Epithelial cell of proximal tubule (primary cell): ENCODE measurements at places on chromosomes 1 and 21.

DNA sequence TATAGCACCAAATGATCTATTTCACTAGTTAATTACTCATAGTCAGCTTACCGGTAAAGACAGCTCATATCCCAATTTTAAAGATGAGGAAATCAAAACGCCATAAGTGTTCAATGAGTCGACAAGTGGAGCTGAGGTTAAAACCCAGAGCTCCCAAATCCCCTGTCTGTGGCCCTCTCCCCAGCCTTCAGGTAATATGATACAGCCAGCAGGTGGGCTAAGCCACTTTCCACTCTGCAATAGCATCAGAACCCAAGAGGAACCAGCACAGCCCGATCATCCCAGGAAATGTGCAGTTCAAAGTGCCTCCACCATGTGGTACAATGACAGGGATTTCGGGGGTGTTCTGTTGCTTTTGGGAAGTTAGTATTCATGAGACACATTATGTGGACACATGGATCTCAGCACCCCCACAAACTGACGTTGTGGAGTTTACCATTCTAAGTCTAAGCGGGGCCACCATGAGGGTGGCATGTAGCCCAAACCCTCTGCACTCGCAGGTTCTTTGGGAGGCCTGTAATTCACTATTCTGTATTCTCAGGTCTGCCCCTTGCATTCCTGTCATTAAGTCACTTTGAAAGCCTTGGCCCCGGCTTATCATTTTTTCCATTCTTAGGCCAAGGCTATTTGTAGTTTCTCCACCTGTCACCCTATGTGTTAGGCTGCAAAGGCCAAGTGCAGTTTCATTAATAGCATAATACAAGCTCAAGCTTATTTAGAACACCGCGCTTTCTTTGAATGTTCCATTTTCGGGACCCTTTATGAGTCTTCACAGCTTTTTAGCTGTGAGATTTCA is 26.3 kb upstream of the ACTN2 start:
- no peak for DNase-seq

DNA sequence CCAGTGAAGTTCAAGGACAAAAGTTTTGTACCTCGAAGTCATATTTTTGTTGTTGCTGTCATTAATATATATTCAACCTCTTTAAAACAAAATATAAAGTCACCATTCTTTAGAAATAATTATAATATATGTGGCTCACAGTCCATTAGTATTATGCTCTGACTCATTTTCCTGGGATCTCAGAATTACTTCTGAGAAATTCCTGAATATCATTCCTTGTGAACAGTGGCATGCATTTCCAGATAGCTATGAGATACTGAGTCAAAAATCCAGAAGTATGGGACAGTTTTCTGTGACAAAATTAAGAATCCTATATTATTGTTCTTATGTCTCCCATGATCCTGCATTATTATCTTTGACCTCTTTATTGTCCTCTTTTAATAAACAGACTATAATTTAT is 13.8 kb upstream of the RGS21 start:
- DNase-seq = no peak

GRCh38 chr1:243253211-243253925 is 1.7 kb downstream of the CEP170 start:
- DNase-seq = no peak

DNA sequence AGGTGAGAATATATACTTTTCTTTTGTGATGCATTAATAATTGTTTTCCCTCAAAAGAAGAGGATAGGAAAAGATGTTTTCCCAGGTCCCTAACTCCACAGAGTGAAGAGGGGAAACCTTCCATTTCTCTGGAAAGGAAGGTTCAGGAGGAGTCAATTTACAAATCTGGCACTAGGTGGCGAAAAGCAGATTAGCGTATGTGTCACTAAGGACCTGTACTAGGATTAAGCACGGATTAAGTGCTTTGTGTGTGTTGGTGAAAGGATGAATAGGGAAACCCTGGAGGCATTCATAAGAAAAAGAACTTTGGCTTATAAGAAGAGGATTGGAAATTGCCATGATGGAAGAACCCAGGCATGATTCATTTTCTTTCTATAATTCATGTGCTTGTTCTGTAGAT is 410.1 kb upstream of the PLXNA2 start:
- no peak for DNase-seq

DNA sequence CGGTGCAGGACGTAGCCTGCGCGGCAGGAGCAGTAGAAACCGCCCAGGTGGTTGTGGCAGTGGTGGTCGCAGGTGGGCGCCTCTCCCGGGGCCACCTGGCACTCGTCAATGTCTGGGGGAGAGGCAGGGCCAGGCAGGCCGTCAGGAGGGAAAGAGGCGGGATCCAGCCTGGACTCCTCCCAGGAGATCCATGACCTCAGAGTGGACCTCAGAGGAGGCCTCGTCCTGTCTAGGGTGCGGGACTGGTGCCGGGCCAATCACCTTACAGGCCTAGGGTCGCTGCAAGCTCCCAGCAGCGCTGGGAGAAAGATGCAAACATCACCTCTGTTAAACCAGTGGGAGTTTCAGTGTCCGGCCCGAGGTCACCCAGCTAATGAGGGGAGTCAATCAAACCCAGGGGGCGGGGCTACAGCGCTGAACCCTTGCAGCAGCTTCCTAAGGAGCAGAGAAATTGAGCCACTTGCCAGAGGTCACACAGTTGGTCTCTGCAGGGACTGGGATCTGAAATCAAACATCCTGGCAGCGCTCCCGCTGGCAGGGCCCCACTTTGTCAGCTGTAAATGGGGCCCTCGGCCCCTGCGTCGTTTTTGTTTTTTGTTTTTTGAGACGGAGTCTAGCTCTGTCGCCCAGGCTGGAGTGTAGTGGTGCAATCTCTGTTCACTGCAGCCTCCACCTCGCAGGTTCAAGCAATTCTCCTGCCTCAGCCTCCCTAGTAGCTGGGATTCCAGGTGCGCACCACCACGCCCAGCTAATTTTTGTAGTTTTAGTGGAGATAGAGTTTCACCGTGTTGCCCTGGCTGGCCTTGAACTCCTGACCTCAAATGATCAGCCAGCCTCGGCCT is 1.4 kb downstream of the MASP2 start:
- no peak for DNase-seq

- no peak for DNase-seq
These were observed 2.2 kb downstream of the PAQR6 start for GRCh38 chr1:156245451-156246232.

DNA sequence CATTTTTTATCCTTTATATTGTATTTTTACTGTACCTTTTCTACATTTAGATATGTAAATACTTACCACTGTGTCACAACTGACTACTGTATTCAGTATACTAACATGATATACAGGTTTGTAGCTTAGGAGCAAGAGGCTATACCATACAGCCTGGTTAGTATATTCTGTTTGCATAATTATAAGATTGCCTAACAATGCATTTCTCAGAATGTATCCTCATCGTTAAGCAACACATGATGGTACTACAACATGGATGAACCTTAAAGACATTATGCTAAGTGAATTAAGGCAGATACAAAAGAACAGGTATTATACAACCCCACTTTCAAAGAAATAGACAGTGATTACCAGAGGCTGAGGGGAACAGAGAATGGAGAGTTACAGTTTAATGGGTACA is 62.7 kb downstream of the RUSC1 start:
- no peak for DNase-seq

DNA sequence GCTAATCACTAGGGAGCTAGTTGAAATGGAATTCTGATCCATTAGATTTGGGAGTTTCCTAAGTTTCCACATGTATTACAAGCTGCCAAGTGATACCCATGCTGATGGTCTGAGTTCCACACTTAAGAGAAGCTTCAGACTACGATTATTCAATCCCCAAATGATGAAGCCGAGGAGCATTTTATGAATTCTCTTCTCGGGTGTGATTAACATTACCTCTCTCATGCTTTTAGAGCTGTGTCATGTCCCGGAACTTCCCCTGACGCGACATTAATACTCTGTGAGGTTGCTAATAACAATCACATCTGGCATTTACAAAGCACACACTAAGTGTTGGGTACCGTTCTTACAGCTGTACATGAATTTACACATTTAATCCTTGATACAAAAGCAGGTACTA is 63.0 kb downstream of the KCNJ15 start:
- DNase-seq = no peak

DNA sequence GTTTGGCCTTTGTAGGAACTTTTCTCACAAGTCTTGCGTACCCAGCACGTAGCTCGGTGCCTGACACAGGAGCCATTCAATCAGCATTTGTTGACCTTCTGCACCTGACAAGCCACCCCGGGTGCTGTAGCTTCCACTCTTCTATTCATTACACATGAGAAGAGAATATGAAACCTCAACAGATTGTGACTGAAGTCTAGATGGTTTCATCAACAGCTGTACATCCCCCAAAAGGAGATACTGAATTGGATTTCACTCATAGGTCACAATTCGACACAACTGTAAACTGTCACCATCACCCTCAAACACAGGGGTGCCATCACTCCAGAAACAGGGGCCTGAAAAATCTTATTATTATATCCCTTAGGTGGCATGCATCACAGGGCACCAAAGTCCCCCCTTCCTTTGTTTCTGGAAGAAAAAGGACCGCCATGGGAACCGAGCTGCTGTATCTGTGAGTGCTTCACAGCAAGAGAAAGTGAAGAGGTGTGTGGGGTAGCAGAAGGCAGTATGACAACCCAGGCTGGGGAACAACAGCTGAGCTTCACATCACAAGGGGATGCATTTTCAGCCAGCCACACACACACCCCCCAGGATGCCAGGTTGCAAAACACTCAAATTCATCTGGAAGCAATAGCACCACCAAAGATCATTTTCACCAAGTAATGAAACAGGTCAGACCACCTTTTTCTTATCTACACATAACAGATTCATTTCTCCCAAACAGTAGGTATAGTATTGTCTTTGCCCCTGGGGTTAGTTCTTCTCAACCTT is 225.7 kb downstream of the TOMM20 start:
- DNase-seq = no peak

- no peak for DNase-seq
These were observed 780.6 kb downstream of the LTN1 start for GRCh38 chr21:28212061-28212460.

- DNase-seq = no peak
These were observed 388.5 kb downstream of the PCP4 start for GRCh38 chr21:40255518-40256444.

DNA sequence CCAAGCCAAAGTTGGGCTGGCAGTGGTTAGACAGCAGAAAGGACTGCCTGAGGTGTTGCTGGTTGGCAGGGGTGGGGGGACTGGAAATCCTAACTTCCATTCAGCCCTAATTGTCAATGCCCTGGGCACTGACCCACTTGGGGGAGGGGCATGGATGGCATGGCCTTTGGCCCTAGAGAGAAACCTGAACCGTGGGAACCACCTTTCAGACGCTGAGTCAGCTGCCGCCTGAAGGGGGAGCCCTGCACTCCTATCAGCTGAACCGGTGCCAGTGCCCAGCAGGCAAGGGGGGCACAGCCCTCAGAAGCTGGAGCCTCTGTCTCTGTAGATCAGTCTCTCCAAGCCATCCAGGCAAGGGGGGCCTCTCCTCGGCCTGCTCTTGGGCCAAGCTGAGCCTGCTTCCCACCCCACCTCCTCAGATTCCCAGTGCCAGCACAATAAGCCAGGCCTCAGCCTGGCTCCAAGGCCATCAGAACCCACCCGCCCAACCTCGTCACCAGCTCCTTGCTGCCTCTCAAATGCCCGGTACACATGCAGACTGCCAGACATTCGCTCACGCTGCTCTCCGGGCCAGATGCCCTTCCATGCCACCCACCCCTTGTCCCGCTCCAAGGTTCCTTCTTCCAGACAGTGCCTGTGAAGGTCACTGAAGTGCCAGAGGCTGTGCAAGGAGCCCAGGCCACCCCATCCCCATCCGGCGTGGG is 11.6 kb downstream of the TINAGL1 start:
- DNase-seq = no peak

- no peak for DNase-seq
These were observed 75.7 kb upstream of the LAMC2 start for GRCh38 chr1:183110326-183110880.

DNA sequence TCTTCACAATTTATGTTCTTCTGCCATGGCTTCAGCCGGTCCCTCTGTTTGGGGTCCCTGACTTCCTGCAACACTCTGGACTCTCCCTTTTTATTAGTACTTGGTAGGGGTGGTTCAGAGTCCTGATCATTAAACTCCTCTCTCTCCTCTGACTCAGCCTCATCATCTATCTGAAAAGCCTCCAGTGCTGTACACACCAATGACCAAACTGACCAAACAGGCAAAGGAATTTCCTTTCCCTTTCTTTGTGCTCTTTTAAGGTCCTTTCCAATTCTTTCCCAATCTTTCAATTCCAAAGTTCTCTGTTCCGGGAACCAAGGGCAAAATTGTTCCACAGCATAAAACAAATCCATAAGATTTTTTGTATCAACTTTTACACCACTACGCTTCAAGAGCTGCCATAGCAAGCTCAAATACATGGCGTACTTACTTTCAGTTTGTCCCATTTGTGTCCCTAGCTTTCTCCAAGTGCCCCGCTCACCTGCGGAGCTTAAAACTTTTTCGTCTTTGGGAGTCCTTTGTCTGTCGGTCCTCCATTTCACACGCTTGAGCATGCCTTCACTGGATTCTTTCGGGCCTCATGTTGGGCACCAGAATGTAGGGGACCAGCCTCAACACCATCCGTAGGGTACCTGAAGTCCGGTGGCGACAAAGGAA is 9.6 kb downstream of the DAP3 start:
- peak; percentile 46 for DNase-seq

- DNase-seq = no peak
These were observed 651 bp downstream of the COA6 start for GRCh38 chr1:234373959-234374254.

- no peak for DNase-seq
These were observed 23.7 kb upstream of the TNFRSF1B start for GRCh38 chr1:12142891-12143630.

- no peak for DNase-seq
These were observed 11.8 kb upstream of the DMRTB1 start for GRCh38 chr1:53447413-53447812.

GRCh38 chr1:169731446-169731845 is 2.4 kb downstream of the SELE start:
- no peak for DNase-seq

DNA sequence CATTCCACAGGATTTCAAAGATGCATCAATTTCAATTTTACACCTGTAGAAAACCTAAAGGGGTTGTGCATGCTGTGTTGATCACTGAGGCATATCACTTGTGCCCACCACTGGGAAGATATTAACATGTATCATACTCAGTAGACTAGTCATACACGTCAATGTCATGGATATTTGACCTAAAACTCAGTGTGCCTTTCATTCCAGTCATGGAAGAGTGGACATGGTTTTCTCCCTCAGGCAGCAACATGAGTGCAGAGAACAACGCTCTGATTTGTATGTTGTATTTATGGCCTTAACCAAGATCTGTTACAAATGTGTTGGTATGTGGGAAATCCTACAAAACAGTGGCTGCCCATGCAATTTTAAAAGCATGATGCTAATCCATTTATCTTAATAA is 6.1 kb upstream of the C1orf53 start:
- peak; percentile 58 for DNase-seq

GRCh38 chr1:27884006-27884954 is 11.9 kb downstream of the THEMIS2 start:
- no peak for DNase-seq
